Fibroblast of the conjunctiva (primary cell): ENCODE measurements at places on chromosomes 11 and 22.

DNA sequence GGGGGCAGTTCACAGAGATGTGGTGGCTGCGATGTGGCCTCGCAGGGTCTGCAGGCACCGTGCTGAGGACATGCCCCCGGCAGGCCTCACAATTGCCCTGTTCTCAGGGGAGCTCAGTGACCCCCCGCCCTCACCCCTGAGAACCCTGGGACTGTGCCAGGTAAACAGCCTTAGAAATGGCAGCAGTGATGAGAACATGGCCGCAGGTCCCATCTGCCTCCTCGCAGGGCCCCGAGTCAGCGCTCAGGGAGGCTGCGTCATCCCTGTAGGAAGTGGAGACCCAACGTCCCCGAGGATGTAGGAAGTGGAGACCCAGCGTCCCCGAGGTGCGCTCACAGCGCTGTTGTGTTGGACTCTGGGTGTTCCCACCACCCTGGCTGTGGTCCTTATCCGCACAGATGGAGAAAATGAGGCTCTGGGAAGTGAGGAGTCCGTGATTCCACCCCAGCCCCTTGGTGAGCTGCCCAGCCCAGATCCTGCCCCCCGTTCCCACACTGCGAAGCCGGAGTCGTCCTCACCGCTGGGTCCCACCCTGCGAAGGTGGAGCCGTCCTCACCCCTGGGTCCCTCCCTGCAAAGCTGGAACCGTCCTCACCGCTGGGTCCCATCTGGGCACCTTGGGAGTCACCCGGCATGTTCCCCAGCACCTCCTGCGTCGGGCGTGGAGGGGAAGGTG is 1086.8 kb downstream of the BRD1 start:
- DNase-seq = no peak

DNA sequence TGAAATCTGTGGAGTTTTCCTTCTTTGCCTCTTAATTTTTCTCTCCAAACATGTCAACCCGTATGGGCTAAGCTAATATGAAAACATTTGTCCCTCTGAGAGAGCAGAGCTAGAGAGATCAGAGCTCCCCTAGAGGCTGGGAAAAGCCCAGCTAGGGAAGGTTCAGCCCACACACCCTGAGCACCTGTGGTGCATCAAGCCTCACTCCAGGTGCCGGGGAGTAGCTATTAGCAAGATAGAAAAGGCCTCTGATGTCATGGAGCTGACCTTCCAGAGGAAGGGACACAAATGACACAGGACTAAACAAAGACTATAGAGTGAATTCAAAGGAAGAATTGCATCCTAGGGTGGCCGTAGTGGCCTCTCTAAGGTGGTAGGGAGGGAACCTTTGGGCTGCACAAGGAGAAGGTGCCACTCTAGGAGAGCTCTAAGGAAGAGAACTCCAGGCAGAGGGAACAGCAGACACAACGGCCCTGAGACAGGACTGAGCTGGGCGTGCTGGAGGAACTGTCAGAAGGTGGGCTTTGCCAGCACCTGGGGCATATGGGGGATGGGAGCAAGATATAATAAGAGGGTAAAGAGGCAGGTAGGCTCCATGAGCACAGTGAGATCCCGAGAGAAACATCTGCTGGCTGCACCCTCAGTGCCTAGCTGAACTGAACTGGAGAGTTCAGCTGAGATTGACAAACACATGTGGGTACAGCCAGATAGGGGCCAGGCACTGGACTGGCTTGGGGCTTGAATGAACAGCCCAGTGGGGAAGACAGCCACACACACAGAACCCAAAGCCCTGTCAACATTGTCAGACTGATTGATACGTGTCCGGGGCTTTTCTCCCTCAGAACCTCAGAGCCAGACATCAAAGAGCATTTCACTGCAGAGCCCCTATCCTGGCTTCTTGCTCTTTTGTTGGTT is 65.5 kb upstream of the DRD2 start:
- DNase-seq = no peak

GRCh38 chr11:66418168-66418985 is 2.5 kb upstream of the NPAS4 start:
- peak; percentile 90 for DNase-seq

GRCh38 chr11:17915500-17916143 is 97.2 kb downstream of the SERGEF start:
- no peak for DNase-seq

DNA sequence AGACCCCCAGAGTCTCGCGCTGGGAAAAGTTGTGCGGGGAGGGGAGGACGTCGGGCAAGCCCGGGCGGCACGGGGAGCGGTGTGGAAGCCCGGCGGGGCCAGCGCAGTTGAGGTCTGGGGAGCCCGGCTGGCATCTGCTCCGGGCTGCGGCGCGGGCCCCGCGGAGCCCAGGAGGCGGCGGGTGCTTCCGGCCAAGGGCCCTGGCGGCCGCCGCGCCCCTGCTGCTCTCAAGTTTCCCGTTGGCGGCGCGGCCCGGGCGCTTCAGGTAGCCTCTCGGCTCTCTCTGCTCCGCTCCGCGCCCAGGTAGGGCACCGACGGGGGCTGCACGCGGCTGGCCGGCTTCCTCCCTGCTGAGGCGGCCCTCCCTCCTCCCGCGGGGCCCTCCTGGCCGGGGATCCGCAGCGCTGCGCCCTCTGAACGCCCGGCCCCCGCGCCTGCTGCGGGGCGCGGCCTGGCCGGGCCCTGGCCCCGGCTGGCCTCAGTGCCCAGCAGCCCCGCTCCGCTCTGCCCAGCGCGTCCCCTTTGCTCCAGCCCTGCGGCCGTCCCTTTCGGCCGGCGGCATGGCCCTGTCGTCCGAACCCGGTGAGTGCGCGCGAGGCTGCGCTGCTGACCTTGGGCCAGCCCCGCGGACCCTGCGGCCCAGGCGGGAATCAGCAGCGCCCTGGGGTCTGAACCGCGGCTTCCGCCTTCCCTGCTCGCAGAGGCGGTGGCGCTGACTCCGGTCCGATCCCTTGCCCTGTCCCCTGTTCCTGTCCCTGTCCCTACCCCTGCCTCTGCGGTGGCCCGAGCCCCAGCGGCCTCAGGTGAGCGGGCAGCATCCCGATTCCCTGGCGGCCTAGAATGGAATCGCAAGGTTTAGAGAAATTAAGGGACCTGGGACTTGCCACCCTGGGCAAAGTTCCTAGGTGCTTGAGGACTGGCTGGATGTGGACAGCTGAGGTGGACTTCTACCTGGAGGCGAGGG is 4.3 kb upstream of the AMPD3 start:
- DNase-seq = no peak

DNA sequence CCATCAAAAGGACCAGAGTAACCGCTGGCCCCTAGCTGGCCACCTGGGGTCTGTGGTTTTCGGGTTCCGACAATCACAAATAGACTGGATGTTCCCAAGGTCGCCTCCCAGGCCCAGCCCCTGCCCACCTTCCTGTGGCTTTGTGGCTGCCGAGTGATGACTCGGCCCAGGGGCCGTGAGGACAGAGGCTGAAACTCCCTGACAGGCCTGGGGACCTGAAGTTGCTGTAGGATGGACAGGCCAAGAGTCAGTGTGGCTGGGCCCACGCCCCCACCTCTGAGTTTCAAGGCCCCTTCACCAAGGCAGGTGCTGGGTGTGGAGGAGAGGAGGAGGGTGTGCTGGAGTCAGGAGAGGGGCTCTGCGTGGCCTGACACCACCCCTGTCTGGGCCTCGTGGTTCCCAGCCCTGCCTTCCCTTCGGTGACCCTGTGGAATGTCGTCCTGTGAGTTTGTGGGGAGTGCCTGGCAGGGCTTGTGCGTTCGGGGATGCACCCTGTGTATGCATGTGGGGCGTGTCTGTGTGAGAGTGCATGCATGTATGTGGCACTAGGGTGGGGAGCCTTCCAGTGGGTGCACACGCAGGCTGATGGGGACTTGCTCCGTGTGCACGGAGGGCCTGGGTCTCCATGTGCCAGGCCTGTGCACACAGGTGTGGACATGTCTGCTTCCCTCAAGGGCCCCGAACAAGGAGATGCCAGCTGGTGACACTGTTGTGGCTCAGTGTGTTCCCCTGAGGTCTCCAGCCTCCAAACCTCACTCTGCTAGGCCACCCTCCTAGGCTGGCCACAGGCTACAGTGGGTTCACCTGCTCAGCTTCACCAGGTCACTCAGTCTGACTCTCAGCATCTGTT is 8.4 kb upstream of the MGAT3 start:
- DNase-seq = no peak

GRCh38 chr11:48066881-48067800 is 86.8 kb downstream of the PTPRJ start:
- no peak for DNase-seq

GRCh38 chr11:112457532-112457931 is 196.9 kb upstream of the PLET1 start:
- DNase-seq = no peak

DNA sequence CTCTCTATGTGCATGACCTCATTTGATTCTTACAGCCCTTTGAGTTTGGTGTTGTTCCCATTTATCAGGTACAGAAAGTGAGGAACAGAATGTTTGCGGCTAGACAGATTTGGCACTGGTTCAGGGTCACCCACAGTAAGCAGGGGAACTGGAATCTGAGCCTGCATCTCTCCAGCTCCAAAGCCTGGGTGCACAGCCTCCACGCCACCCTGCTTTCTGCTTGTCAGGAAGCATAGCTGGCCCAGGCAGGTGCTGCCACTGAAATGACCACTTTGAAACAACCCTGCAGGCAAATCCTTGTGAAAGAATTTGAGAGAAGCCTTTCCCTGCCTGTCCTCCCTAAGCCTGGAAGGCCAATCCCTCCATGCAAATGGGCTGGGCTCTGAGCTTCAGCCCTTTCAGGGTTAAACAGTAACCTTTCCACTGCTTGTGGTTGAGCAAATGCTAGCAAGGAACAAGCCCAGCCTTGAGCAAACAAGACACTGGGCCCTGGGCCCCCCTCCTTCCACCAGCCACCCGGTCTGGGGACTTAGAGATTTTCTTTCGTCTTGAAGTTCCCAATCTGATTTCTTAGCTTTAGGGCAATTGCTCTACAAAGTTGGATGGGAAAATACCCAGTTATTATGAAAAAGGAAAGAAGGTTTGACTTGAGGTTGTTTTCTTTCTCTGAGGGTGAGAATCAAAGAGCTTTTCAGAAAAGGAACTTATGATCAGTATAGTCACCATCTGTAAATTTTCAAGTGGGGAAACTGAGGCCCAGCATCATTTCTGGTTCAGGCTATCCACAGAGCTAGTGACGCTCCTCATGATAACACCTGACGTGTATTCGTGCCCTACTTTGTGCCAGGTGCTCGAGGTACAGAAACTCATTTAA is 19.4 kb downstream of the EHF start:
- DNase-seq = no peak

DNA sequence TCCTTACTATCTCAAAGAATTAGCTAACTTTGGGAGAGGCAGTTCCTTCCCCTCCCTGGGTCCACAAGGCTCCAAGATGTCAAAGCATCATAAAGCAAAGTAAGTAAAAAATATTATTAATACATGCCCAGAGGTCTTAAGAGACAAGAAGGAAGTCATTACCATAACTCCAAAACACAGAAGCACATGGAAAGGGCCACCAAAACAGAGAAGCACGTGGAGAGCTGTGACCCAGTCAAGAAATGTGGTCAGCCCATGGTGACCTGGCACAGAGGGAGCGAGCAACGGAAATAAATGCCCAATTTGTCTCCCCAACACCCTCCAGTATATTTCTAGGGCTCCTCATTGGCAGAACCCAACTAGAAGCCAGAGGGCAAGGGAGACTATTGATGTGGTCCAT is 277.5 kb upstream of the API5 start:
- DNase-seq = no peak

DNA sequence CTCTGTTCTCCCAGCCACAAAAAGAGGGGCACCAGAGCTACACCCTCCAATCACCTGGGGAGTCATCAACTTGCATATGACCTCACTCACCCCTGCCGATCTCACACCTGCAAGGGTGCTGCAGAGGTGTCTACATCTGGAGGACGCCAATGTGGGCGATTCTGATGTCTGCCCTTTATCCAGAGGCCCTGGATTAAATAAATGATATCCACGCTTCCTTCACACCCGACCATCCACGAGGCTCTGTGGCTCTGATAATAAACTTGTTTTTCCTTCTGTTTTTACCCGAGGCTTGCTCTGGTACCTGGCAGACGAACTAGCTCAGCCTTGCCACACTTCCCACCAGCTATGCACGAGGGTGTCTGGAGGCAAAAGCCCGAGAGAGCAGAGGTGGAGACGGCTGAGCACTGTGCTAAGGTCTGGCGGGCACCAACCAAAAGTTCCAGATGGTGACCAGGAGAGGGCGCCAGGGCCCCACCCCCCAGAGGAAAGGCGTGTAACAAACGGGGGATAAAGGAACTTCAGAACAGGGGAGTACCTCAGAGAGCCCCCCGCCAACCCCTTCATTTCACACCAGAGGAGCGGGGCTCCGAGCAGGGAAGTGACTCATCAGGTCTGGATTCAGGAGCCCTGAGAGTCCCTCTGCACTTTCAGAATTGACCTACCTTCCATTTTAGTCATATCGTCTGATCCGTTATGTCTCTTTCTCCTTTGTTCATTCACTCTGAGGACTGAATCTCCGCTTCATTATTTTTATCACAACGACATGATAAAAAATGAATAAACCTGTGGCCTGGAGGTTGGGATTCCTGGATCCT is 13.5 kb downstream of the SCN3B start:
- DNase-seq = no peak

DNA sequence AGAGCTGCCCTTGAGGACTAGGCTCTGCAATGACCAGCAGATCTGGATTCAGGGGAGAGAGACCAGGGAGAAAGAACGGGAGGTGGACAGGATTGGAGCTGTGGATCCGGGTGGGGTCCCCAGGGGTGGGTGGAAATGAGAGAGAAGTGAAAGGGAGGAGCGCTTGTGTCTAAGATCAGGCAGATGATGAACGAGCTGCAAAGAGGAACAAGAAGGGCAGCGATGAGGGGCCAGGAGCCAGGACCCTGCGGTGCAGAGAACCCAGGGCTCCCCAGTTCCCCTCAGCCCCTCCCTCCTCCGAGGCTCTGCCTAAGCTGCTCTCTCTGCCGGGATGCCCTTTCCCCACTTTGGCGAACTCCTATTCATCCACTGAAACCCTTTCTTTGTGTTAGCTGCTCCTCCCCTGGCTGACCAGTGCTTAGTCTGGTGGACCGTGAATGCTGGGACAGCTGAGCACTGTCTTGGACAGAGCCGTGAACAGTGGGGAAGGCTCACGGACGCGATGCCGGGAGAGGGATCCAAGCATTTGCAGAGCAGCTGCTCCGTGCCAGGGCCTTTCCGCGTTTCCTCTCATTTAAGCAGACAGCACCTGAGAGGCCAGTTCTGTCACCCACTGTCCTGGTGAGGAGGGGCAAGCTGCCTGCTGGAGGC is 35.9 kb downstream of the SHISAL1 start:
- DNase-seq = no peak

DNA sequence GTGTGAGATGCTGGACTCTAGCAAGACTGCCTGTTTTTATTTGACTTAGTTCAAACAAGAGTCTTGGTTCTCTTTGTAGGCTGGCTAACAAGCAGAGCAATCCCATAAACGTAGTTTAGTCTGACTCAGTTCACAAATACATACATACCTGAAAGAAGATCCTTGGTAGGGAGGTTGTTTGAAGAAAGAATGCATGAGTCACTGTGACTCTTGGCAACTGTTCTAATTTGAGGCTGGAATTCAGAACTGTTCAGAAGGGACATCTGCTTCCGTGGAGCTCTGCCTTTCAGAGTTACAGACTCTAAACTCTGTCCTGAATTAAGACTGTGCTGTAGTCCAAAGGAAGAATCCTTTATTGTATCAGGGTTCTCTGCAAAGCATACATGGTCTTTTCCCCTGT is 32.2 kb downstream of the C2CD3 start:
- DNase-seq = peak; percentile 86
